GM23248 (cell line): ENCODE measurements at places on chromosomes 5 and 9. TPM values are rescaled to one million over a fixed set of nuclear protein-coding genes. Genes with fewer than 3 reads are reported as not detected.

DNA sequence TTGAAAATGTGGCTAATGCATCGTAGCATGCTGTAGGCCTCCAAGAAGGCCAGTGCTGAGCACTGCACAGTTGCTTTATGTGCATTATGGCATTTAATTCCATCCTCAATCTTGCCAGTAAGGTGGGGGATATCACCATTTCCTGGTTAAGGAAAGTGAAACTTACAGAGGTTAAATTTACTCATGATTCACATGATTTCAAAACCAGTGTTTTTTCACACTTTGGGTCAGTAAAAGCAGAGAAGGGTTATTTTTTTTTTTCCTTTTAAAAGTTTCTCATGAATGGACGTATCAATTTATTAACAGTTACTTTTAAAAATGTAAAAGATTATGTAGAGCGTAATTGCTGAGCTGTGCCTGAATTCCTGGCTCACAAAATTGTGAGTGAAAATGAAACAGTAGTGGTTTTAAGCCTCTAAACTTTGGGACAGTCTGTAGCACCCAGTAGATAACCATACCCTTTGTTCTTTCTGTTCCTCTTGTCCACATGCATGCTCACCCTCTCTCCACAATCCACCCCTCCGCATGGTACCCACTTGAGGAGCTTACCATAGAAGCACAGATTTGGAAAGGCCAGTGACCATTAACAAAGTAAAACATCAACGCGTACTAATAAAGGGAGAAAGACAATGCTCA is 21.2 kb downstream of the MAST4 start:
- H3K27me3 ChIP-seq = no peaks in the 10 kb centered on the region
- H3K4me3 ChIP-seq = no peak overlapping the region

DNA sequence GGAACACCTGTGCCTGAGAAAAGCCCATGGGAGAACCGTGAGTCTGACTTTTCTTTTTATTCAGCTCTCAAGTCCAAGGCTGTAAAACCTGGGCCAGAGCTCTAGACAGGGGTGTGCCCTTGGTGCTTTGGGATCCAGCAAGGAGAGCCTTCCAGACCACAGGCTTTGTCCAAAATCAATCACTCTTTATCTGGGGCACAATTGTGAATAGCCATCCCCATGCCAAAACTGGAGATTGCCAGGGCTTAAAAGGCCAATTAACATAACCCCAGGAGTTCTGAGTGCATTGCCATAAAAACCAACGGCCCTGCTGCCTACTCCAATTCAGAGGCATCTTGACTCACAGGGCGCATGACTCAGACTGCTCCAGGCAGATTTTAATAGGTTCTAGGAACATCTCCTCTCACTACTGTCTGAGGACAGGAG is 391.8 kb downstream of the ARHGEF28 start:
- H3K27ac ChIP-seq = no peak overlapping the region
- peak; percentile 89 for DNase-seq
- H3K36me3 ChIP-seq = no peaks in the 10 kb centered on the region
- no peaks in the 10 kb centered on the region for H3K27me3 ChIP-seq
- no peak overlapping the region for H3K4me3 ChIP-seq

GRCh38 chr9:4327504-4328191 is 27.8 kb upstream of the GLIS3 start:
- H3K36me3 ChIP-seq = no peaks in the 10 kb centered on the region
- DNase-seq = peak; percentile 54
- H3K27ac ChIP-seq = no peak overlapping the region
- no peak overlapping the region for H3K4me3 ChIP-seq

DNA sequence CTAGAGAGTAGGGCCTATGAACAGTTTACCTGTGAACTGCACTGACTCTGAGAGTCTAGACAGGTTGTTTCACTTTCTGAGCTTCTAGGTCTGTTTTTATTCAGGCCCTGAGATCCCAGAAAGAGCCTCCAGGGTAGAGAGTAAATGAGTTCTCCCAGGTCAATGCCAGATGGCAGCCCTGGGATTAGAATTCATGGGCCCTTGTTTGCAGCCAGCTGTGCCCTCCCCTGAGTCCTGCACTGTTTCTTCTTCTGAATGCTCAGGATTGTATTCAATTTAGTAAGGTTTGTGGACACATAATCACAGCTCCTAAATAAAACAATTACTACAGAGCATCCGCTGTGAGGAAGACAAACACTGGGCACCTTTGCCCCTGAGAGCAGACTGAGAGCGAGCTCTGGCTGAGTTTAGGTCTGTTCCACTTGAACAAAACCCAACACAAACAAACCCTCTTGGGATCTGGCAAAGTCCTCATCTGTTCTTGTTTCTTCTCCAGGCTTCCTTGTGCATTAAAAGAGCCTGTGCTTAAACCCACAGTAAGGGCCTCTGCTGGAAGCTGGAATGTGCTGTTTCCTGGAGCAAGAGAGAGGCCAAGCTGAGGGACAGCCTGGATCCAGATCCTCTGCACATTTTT is 29.9 kb downstream of the FAM219A start:
- H3K27me3 ChIP-seq = no peaks in the 10 kb centered on the region
- no peaks in the 10 kb centered on the region for H3K36me3 ChIP-seq
- no peak for DNase-seq
- no peak overlapping the region for H3K4me3 ChIP-seq
- no peak overlapping the region for H3K27ac ChIP-seq

DNA sequence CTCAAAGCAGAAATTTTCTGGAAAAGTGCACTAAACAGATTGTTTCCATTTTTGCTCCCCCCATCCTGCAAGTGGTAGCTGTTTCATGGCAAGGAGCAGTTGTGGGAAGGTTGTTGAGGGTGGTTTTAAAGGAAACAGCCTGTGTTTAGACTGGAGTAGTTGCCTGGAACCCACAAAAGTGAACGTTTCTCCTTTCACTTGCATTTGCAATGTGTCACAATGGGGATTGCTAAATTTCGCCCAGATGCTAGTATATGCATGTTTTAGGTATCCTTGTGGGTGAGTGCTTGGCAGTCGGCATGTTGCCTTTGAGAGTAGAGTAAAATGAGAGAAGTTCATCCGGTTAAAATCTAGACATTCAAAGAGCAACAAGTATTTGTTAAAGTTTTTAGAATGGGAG is 1099.9 kb upstream of the DMAC1 start:
- H3K36me3 ChIP-seq = no peaks in the 10 kb centered on the region
- no peak for DNase-seq
- no peak overlapping the region for H3K27ac ChIP-seq

SPINK4 gene
- not detected in 2 replicates for total RNA-seq

LRRC26 gene
- total RNA-seq = not detected in 2 replicates

SLC24A2 gene
- not detected in 2 replicates for total RNA-seq

SPATA31D4 gene
- total RNA-seq = not detected in 2 replicates

PDE6A gene
- not detected in 2 replicates for total RNA-seq
